ENCODE measurements at places on chromosomes 11 and 22.

DNA sequence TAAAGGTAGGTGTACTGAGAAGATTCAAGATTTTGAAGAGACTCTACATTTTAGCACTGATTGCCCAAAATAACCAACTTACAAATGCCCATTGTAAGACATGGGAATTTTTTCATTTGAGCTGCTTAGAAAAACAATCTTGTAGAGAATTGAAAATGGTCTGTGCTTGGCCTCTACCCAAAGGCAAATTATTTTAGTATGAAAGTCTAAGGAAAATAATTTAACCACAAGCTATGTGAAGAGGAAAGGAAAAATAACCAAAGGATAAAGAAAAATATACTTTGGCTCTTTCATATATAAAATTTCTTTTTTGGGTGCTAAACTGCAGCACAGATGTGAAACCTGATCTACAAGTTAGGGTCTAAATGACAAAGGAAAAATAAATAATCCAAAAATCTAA is 54.9 kb downstream of the ME3 start:
- no peak for DNase-seq

GRCh38 chr11:50214376-50214775 is 181.7 kb downstream of the OR4C45 start:
- no peak for DNase-seq

DNA sequence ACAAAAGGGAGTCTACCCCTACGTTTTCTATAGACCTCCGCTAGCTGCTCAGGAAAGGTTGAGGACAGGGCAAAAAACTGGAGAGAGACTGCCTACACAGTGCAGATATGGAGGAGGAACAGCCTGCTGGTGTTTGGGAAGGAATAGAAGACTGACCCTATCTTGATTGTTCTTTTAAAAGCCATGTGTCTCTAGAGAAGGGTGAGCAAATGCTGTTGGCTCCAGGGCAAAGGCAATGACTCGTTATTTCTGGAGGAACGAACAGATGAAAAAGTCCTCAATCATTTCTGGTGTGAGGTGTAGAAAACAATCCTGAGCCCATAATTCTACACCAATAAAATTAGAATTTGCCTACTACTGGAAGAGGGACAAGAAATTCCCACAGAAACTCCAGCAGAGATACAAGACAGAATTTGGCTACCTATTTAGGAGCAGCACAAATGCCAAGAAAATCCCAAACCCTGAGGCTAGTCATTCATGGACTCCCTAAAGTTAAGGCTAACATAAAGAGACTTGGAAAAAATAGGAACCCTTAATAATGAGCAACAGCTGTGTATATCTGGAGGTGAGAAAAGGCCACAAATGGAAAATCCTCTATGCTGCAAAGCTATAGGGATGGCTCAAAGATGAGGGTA is 1206.3 kb upstream of the CNTN5 start:
- no peak for DNase-seq

- DNase-seq: no peak
These were observed 21.6 kb upstream of the PEX26 start for GRCh38 chr22:18056161-18056666.

DNA sequence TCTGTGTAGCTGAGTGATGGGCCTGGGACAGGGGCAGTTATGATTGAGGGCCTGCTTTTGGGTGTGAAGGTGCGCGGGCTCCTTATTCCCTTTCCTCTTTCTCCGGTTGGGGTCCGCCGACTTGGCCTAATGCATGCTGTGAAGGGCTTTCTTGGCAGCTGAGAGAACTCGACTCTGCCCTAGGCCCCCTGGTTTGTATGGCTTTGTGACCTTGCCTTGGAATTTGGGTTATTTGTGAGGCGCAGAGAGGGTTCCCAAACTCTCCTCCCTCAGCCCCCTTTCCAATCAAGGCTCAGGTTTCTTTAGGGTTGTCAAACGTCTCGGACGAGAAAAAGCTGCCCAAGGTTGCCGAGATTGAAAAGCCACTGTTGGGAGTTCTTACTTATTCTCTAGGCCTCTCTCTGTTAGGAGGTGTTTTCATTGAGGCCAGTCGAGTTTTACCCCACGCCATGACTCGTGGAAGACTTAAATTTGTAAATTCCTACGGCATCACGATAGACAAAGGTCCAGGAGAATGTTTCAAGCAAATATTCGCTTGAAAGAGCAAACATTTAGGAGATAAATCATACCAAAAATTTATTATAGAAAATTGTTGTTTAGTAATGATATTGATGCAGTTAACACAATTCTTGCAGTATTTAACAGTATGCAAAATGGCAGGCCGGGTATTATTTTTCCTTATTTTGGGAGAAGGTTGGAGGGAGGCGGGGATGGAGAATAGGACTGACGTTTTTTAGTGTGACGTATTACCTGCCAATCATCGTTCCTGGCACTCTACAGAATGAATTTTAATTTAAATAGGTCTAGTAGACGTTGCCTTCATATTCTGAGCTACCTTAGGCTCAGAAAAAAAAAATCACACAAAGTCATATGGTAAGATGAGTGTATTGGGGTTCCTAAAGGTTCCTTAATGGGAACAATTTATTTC is 689 bp downstream of the PDHX start:
- DNase-seq: no peak

GRCh38 chr11:66157182-66157864 is 87.3 kb downstream of the PACS1 start:
- DNase-seq: no peak

DNA sequence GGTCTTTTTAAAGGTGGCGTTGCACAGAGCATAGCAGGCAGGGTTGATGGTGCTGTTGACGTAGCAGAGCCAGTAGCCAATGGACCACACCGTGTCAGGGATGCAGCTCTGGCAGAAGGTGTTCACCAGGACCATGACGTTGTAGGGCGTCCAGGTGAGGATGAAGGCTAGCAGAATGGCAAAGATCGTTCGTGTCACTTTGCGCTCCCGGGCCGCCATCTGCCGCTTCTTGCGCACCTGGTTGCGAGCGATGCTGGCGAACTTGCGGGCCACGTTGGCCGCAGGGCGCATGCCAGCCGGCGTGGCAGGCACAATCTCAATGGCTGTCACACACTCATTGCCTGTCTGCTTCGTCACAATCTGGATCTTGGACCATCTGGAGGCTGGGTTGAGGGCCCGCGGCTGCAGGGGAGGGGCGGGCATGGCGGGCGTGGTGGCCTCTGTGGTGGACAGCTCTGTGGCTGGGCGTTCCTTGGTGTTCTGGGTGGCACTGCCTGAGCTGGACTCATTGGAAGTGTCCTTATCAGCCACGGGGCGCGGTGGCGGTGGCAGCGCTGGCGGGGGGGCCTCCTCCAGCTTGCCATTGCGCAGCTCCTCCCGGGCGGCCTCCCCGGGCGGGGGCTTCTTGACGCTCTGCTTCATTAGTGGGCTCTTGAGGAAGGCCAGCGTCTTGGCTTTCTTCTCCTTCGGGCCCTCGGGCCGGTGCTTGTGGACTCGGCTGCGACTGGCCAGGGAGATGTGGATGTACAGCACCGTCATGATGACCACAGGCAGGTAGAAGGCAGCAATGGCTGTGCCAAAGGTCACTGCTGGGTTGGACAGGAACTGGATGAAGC is 3.9 kb downstream of the MDK start:
- no peak for DNase-seq

DNA sequence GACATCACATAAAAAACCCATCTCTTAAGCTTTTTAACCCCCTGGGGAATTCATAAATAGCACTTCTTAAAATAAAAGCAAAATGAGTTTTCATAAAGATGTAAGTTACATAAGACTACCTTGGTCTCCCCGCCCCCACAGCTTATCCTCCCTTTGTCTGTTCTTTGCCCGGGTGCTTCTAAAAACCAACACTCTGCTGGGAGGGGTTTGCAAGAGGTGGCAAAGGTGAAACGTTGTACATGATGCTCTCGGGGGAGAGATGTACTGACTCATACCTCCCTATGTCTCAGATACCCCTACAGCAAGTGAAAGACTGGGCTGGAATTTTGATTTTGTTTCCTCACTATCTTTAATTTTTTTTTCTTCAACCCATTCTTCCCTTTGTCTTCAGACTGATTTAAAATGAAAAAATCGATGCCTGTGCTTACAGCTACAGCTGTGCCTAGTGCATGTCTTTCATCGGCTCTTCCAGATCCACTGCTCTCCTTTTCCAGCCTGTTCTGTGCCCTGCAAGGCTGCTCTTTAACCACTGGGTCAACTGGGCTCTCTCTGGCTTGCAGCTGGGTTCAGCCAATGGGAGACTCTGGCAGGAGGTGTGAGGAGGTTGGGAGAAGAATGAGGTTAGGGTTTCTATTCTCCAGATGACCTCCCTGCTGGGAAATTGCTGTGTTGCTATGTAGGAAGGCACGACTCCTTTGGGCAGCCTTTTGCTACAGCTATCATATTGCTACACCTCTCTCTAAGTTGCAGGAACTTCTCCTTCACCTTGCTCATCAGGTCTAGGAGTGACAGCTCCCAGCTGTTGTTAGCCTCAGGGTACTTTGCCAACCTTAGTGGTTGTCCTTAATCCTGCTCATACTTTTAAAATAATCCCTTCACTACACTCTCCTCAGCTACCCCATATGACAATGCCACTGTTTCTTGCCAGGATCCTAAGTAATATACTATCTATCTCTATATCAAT is 266.5 kb downstream of the TENM4 start:
- no peak for DNase-seq

DNA sequence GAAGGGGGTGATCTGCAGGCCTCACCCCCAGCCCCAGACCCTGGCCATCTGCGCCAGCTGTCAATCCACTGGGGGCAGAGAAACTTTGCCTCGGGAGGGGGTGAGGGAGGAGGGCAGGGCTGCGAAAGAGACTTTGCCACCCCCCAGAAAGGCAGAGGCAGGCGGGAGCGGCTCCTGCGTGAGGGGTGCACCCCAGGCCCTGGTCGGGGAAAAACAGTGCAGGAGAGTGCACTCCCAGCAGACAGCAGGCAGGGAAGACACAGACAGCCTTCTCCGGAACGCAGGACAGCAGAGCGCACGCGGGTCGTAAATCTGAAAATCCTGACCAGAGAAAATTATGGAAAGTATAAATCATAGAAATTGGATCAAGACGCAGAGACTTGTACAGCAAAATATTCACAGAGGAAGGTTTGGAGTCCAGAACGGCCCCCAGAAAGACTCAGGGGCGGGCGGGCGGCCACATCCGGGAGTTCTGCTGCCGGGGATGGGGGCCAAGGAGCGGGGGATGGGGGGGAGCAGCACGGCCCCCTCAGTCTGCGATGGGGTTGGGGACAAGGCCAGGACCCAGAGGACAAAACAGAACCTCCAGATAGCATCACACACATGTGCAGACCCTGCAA is 8.0 kb upstream of the MRPL23 start:
- no peak for DNase-seq

DNA sequence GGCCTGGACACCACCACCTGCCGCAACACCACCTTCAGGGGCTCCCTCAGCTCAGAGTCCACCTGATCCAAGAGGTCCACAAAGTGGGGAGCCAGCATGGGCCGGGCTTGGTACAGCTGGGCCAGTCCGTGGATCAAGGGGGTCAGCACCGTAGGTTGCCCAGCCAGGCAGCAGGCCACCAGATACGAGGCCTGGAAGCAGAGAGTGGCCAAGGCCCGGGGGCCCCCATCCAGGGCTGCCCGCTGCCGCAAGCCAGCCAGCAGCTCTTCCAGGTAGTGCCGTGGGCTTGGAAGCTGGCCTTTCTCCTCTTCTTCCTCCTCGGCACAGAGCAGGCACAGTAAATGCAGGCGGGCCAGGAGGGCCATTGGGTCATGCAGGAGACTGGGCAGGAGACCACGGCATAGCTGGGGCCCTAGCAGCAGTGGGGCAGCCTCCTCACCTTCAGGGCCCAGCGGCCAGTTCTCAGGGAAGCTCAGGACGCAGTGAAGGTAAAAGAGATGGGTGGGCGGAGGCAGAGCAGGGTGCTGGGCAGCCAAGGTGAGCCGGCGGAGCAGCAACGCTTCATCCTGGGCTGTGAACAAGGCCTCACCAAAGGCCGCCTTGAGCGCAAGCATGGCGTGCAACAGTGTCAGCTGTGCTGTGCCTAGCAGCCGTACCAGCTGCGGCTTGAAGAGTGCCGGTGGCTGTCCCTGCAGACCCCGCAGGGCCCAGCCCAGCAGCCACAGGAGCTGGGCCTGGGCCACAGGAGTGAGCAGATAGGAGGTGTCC is 1.7 kb downstream of the AP5B1 start:
- no peak for DNase-seq

DNA sequence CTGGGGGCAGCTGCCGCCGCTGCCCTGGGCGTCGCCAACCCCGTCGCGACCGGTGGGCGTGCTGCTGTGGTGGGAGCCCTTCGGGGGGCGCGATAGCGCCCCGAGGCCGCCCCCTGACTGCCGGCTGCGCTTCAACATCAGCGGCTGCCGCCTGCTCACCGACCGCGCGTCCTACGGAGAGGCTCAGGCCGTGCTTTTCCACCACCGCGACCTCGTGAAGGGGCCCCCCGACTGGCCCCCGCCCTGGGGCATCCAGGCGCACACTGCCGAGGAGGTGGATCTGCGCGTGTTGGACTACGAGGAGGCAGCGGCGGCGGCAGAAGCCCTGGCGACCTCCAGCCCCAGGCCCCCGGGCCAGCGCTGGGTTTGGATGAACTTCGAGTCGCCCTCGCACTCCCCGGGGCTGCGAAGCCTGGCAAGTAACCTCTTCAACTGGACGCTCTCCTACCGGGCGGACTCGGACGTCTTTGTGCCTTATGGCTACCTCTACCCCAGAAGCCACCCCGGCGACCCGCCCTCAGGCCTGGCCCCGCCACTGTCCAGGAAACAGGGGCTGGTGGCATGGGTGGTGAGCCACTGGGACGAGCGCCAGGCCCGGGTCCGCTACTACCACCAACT is 1.0 kb downstream of the FUT4 start:
- no peak for DNase-seq

DNA sequence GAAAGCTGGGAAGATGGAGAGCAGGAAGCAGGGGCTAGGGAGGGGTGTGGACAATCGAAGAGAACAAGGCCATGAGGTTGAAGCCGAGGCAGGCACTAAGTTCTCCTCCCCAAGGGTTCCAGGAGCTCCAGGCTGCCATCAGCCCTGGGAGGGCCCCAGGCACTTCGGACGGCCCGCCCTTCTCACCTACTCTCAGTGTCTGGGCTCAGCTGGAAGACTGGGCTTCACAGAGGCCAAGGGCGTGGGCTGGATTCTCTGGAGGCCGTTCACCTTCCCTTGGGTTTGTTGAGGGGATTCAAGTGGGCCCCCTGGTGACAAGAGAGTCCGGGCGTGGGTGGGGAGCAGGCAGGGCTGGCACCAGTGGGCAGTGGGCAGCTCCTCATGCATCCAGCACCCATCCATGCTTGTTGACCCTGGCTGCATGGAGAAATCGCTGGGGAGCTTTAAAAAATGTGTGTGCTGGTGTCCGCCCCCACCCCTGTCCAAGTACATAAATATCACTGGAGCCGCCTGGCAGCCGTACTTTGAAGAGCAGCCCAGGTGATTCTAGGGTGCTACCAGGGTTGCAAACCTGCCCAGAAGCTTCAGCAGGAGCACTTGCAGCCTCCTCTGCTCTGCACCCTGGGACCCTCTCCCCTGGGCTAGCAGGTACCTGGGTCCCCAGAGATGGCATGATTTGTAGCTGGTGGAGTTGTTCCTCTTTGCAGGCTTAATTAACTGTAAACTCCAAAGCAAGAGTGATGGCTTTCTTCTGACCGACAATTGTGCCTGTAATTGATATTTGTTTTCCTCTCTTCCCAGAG is 74.3 kb downstream of the RTL6 start:
- no peak for DNase-seq

- no peak for DNase-seq
These were observed 16.2 kb upstream of the NNMT start for GRCh38 chr11:114279792-114280546.

- no peak for DNase-seq
These were observed 723 bp downstream of the FOXRED2 start for GRCh38 chr22:36505998-36506635.

GRCh38 chr11:93532806-93533205 is 10.4 kb downstream of the SMCO4 start:
- DNase-seq: no peak

- no peak for DNase-seq
These were observed 8.0 kb upstream of the FIBIN start for GRCh38 chr11:26985943-26986342.

Data from memory B cell (primary cell).